ENCODE measurements at places on chromosomes 5 and 9.

DNA sequence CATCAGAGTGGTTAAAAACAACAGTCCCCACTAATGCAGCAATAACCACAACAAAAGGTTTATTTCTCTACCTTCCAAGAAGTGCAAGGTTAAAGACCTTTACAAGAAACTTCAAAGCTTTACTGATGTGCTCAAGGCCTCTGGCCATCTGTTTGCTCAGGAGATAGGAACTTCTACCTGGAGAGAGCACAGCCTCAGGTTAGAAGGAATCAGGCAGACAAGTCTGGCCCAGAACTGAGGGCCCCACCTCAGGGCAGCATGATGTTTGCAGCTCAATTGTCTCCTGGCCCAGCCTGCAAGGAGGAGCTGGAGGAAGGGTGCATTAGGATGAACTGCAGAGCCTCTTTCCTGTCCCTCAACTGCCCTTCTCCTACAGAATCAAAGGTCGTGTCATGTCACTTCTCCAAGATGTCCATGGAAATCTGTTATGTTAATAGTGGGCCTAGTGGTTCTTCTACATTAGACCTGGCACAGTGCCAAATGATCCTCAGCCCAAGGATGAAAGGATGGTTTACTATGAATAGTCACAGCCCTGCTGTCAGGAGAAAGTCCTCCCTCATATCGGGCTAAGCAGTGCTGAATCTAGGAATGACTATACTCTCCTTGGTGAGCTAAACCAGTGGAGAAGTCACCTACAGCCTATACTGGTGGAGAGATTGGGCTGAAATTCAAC is 98.9 kb upstream of the NTRK2 start:
- no peak for DNase-seq

- no peak for DNase-seq
These were observed 98.7 kb upstream of the PALM2AKAP2 start for GRCh38 chr9:109681301-109681700.

- DNase-seq = no peak
These were observed 1139.6 kb upstream of the NUDT12 start for GRCh38 chr5:104702212-104702611.

DNA sequence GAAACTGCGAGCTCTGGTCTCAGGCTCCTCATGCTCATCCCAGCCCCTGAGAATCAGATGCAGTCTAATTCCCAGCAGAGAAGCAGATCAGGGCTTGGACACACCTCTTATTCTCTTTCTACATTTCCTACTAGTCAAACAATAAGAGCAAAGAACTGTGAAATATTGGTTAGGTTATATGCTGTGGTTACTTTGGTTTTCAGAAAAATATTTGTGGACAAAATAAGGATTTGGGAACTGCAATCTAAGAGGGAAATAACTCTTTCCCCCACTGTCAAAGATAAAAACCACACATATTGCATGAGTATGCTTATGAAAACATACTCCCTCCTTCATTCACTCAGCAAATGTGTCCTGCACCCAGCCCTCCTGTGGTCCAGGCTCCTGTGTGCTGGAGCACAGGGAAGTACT is 164.5 kb upstream of the S1PR3 start:
- no peak for DNase-seq

DNA sequence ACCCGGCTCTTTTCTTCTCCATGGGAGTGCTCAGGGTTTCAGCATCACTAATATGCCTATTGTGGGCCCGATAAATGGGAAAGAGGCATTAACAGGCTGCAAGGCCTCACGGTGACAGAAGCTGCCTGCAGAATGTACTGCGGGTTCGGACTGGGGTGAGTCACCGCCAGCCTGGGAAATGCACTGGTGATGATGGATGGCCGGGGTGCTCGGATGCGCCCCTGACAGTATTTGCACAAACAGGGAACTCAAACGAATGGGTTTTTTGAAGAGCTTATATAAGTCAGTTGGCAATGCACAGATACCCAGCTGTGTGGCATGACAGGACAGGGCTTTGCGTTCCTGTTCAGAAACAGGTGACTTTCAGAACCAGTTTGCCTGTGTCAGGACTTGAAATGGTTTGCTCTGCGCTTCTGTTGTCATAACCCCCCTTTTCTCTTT is 42.0 kb upstream of the PITX1 start:
- DNase-seq = no peak

DNA sequence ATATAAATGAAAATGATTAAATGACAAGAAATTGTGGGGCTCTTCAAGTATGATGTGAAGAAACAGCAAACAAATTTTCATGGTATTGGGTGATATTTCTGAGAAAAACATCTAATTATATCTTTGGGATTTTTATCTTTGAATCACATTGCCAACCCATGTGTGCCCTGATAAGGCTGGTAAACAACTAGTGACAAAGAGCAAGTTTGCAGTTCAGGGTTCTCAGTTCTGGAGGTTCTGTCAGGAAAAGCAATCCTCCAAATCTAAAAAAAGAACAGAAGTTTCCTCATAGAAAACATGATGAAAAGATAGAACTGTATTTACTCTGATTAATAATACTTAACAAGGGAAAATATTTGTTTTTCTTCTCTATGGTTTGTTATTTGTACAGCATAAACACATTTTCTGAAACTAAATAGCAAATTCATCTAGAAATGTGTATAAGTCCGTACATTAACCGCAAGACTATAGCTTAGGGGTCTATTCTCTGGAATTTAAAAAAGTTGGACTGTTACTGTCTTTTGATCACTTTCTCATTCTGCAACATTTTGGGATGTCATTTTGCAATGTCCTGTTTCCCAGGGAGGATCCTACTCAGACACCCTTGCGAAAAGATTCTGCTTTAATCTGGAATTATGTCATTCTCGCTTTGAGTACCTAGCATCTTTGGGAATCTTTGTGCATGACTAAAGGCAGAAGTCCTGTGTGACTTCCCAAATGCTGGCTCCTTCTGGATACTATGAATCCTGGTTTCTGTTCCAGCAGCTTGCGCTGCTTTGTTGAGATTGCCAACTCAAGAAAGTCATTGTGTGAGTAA is 308.5 kb downstream of the ADGRV1 start:
- no peak for DNase-seq

GRCh38 chr9:79028101-79028500 is 543.7 kb upstream of the TLE4 start:
- no peak for DNase-seq

DNA sequence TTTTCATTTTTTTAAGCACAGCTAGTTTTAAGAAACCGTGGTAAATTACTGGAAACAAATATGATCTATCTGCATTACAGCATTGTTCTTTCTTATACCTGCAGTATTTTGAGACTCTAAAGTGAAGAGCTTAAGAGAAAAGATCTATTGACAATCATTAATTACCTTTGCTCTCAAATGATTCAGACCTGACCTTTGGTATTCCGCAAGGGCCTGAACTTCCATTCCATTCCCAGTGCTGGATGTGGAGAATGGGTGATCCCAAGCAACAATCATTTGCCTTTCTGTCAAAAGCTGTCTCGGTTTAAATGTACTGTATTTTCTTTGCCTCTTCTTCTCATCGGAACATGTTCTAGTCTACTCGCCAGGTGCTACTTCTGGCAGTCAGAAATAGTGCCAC is 18.9 kb downstream of the NREP start:
- no peak for DNase-seq

- no peak for DNase-seq
These were observed 305.7 kb downstream of the ENC1 start for GRCh38 chr5:74334762-74335384.

DNA sequence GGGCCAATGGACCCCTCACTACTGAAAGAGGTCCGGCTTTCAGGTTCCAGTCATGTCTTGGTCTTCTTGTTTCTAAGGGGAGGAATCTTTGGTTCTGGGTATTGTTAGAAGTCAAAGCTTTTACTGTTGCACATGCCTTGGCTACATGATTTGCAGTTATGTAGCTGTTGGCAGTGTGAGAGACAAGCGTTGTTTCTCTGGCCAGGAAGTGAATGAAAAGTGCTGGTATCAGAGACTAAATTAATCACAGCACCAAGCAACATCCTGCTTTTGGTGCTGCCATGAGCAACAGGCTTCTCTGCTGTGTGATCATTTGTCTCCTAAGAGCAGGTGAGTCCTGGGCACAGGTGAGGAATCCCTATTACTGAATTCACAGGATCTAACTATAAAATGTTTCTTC is 100.1 kb upstream of the PRSS3 start:
- no peak for DNase-seq

DNA sequence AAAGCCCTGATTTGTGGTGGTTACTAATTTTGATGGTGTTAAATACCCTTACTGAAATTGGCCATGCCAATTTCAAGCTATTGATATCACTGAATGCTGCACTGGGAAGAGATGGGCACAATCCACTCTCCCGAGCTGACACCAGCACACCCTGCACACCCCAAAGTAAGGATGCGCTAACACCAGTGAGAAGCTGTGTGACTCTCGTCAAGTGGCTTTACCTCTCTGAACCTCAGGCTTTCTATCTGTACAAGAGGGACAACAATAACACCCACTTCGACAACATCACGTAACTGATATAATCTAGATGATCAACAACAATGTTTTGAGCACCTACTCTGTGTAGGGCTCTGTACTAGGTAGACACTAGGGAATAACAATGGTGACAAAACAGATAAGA is 8.0 kb upstream of the AKNA start:
- no peak for DNase-seq

DNA sequence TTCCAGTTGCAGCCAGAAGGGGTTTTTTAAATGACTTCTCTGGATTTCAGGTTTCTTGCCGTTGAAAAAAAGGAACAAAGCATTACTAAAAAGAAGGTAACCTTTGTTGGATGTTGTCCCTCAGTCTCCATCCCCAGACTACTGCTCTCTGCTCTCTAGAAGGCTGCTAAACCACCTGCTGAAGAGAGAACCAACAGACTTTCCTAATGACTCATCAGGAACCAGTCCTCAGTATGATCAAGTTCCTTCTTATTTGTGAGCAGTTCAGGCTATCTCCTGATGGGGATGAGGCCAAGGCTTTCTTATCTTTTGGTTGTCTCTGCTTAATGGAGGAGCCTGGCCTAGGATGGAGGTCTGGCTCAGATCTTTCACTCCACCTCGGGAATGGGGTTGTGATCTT is 4.1 kb downstream of the KIF4B start:
- DNase-seq = no peak

DNA sequence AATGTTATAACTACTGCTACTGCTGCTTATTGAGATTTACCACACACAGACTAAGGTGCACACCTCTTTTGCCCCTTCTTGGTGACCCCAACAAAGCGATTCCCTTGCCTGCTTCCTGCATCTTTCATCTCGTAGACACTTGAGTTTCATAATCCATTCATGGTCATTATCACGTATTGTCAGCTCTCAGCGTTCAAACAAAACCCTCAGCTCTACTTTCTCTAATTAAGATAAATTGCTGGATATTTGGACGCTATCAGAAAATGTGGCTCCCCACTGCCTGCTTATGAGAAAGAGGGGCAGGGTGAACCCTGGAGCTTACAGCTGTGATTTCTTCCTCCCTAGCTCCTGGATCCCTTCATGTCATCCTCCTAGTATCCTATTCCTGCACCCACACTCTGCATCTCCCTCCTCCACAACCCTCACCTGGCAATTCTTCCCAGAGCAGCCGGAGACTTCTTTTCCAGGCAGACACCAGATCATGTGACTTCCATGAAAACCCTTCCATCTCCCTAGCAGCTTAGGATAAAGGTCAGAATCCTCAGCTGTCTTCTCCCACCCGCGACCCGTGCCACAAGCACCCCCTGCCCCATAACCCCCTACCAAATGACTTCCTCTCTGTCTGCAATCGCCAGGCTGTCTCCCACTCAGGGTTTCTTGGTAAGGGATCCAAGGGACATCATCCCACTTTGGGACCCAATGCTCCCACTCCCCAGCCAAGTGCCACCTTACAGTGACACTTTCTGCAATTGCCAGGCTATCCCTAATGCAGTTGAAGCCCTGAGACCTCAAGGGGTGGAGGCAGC is 146.5 kb downstream of the NSG2 start:
- no peak for DNase-seq

DNA sequence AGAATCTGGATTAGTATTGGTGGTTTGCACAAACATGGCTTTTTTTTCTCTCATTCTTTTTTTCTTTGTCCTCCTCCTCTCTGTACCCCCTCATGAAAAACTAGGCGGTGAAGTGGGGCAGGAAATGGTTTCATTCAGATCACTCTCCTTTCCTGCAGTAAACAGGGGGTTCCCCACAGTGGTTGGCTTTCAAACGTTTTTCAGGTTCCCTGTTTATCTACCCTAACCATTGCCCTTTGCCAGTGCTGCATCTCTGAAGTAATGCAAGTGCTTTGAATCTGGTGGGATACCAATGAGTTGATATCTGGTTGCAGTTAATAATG is 29.8 kb downstream of the NR4A3 start:
- DNase-seq = peak; percentile 20

DNA sequence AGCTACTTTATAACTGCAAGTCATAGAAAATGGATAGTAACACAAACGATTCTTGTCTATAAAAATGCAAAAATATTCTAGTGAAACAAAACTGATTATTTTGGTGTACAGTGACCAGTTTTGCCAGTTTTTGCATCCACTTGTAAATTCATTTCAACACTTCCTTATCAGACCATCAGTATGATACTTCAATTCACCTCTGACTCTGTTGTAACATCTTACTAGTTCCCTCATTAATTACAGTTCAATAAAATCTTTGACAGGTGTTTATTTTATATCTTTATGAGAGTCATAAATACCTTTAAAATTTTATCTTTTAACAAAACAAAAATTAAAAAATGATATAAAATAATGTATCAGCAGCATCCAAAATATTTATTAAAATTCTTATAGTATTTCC is 13.1 kb upstream of the PTCH1 start:
- no peak for DNase-seq

- peak; percentile 66 for DNase-seq
These were observed 40.7 kb upstream of the CLPTM1L start for GRCh38 chr5:1385395-1386273.

DNA sequence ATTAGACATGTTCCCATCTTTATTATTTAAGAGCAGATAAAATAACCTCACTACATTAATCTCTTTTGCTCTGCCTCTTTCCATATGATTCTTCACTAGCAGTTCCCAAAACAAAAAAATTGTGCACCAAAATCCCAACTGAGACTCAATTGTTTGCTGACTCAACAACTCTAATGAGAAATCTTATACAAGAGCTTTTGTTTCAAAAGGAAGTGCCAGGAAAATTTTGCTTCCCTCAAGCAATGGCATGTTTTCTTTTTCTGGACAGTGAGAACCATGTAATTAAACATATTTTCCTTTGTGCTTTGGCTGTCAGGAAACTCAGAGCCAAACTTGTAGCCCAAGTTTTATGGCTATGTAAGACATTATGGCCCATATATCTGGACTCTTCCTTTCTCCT is 62.0 kb downstream of the TMC1 start:
- DNase-seq = no peak

- DNase-seq = no peak
These were observed 9.8 kb upstream of the ADRA1B start for GRCh38 chr5:159906463-159906862.

- DNase-seq = no peak
These were observed 17.5 kb downstream of the PSD2 start for GRCh38 chr5:139812836-139813805.

GRCh38 chr5:1634337-1634661 is 110.5 kb upstream of the LPCAT1 start:
- DNase-seq = no peak

- DNase-seq = no peak
These were observed 49.8 kb upstream of the RPS23 start for GRCh38 chr5:82327941-82328340.

GRCh38 chr9:102403514-102403913 is 591.6 kb upstream of the CYLC2 start:
- no peak for DNase-seq
